NCI-H460 (cell line): ENCODE measurements at places on chromosomes 2 and 18. TPM values are rescaled to one million over a fixed set of nuclear protein-coding genes. Genes with fewer than 3 reads are reported as not detected.

Gene FSIP2
- 0.05 TPM in 1 of 2 replicates, not detected in the other for total RNA-seq

Gene EML4
- 36.0 and 36.3 TPM in 2 replicates for total RNA-seq

Gene CDH19
- total RNA-seq: 60.2 and 67.4 TPM in 2 replicates

DNA sequence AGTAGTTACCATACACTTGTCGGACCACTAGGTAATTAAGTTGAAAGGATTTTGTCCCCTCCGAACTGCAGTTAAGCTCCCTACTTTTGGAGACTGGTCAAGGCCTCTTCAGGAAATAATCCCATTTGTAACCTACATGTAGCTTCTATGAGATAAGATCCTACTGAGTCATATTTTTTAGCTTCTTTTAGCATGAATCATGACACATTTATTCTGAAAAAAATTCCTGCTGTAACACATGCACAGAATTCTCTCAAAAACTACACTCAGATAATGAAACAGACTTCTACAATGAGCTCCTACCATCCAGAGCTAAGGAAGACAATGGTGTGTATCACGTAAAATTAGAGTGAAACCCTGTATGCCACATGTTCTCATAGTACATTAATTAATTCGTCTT, 100.7 kb upstream of the CCDC195 start:
- DNase-seq: no peak

DNA sequence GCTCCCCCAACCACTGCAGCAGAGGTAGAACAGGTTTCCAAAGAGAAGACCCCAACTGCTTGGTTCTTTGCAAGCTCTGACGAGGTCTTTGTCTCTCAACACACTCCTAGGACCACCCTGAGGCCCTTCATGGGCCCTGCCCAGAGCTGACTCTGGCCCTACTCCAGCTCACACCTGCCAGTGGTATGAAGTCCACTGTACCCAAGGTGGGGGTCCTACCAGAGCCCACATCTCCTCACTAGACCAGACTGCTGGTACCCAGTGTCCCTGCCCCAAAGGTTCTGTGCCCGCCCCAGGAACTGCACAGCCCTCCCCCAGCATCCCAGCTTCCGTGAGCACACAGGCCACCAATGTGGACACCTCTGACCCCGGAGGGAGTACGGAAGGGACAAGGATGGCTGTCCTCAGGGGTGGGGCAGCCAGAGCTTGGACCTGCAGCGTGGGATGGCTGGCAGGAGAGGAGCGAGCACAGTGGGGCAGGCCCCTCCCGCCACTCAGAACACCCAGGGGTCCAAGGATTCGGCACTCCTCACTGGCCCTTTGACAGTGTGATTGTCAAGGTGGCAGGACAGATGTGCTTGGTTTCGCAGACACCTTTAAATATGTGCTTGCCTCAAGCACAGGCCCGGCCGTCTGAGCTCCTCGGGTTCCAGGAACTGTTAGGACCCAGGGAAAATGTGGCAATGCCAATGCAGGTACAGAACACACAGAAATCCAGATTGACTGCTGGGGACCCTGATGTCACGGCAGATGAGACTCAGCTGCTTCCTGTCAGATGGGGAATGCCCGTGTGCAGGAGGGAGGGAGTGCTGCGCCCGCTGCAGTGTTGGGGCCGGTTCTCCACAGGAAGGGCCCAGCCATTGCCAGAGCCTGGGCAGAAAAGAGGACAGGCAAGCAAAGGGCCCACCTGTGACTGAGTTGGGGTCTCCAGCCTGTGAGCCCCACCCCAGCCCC, 51.2 kb downstream of the MTERF4 start:
- no peak for DNase-seq

- DNase-seq: no peak
Observed at GRCh38 chr2:446963-447530, 159.2 kb upstream of the ALKAL2 start.
